ENCODE measurements at places on chromosomes 11 and 22.

GRCh38 chr11:28223577-28223976, 115.4 kb downstream of the METTL15 start:
- no peak overlapping the region for H3K4me3 ChIP-seq
- no peaks in the 10 kb centered on the region for H3K36me3 ChIP-seq
- H3K27ac ChIP-seq = no peak overlapping the region
- no peaks in the 10 kb centered on the region for H3K4me1 ChIP-seq

DNA sequence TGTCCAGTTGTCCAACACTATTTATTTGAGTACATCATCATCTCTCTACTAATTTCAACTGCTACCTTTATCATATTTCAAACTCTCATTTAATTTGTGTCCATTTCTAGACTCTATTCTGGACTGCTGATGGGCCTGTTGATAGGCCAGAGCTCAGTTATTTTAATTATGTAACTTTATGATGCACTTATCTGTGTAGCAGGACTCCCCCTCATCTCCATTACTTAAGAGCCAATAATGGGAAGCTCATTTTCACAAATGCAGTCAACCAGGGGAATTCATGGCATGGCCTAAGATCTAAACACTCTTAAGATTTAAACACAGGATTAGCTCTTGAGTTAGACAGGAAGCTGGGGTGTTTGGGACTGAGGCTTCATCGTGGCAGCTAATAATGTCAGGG, 21.4 kb downstream of the KCNQ1OT1 start:
- H3K36me3 ChIP-seq = no peaks in the 10 kb centered on the region
- H3K4me3 ChIP-seq = no peak overlapping the region

DNA sequence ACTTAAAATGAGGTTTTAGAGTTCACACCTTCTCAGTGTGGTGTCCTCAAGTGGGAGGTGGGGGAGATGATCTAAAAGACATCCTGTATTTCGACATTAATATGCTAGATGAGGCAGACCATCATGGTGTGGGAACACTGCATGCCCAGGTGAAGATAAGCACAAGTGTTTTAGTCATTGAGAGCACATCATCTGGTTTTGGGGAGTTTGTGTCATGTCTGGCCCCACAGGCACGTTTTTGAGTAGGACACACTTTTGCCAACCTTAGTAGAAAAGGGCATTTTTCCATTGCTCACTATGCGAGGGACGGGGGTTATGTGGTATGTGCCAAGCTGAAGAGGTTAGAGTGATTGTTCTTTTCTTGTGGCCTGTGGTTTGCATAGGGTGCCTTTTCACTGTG, 189.3 kb downstream of the DBX1 start:
- H3K4me3 ChIP-seq = no peak overlapping the region
- no peak overlapping the region for H3K27ac ChIP-seq
- H3K4me1 ChIP-seq = peaks cover 2% of the 10 kb centered on the region
- no peak for DNase-seq
- H3K27me3 ChIP-seq = no peaks in the 10 kb centered on the region
- no peaks in the 10 kb centered on the region for H3K36me3 ChIP-seq

DNA sequence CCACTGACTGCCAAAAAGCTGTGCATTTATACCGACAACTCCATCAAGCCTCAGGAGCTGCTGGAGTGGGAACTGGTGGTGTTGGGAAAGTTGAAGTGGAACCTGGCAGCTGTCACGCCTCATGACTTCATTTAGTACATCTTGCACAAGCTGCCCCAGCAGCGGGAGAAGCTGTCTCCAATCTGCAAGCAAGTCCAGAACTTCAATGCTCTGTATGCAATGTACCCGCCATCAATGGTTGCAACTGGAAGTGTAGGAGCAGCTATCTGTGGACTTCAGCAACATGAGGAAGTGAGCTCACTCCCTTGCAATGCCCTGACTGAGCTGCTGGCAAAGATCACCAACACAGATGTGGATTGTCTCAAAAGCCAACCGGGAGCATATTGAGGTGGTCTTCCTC, at the start of gene SLC22A25:
Gene SLC22A25 (minus strand): TSS at position 67 of the 400 bp plus-strand sequence. CDS start 13,947 bp downstream, outside the sequence.
- no peaks in the 10 kb centered on the region for H3K27me3 ChIP-seq
- no peak within 1 kb of the TSS for H3K27ac ChIP-seq
- no peak for DNase-seq
- H3K36me3 ChIP-seq = no peaks in the 10 kb centered on the region
- no peak within 1 kb of the TSS for H3K4me3 ChIP-seq

DNA sequence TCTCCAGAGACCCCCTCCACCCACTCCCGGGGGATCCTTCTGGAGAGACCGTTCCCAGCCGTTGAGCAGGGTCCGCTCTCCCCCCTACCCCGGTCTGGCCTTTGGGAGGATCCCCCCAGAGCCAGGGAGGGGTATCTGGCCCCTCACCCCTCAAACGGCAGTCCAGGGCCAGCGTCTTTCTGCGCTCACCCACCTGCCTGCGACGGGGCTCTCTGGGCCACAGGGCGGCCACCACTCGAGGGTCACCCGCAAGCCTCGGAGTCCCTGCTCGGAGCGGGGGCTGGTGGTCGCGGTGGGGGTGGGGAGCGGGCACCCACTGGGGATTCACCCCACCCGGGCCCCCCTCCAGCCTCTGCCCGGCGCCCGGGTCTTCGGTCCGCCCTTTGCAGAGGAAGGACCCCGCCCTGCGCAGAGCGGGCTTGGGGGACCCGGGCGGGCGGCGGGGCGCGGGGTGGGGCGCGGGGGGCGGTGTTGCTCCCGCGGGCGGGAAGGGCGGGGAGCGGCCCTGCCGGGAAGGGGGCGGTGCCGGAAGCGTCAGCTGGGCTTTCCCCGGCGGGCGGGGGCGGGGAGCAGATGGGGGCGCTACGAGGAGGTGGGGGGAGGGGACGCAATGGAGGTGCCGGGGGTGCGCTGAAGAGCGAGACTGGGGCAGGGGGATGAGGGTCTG, 16.6 kb downstream of the CRELD2 start:
- H3K4me3 ChIP-seq = peak overlapping the region; percentile 43
- peaks cover 91% of the 10 kb centered on the region for H3K4me1 ChIP-seq
- peak; percentile 98 for DNase-seq
- H3K27ac ChIP-seq = peak overlapping the region; percentile 98
- H3K27me3 ChIP-seq = no peaks in the 10 kb centered on the region
